NCI-H2107 (cell line): ENCODE measurements at places on chromosomes 2 and 18.

DNA sequence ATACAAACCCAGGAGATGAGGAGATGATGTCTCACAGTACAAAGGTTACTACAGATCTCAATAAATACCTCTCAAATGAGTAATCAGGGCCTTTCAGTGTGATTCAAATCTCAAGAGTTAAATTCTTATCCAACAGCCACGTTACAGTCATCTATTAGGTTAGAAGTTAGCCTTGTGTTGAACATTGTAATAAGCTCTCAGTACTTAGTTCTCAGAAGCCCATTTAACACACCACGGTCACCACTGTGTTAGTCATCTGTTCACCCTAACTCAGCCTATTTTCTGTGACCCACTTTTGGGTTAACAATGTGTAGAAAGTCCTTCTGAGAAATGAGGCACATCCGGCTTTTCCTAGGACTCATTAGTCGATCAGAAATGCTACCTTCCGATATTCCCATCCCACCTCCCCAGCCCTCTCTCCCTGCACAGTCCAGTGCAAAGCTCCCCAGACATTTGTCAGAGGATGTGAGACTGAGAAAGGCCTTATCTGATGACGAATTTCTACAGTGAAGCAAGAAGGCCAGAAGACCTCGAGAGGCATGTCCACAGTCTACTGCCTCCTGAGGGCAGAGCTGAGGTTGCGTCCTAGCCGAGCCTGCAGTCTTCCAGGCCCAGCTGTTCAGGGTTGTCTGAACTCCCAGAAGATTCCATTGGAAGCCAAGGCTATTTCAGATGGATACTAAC, 92.6 kb downstream of the ACTR2 start:
- no peak for DNase-seq

GRCh38 chr2:65574993-65575392, 142.6 kb upstream of the SPRED2 start:
- no peak for DNase-seq

- DNase-seq: no peak
These were observed 78.6 kb downstream of the VAPA start for GRCh38 chr18:9992300-9992972.

DNA sequence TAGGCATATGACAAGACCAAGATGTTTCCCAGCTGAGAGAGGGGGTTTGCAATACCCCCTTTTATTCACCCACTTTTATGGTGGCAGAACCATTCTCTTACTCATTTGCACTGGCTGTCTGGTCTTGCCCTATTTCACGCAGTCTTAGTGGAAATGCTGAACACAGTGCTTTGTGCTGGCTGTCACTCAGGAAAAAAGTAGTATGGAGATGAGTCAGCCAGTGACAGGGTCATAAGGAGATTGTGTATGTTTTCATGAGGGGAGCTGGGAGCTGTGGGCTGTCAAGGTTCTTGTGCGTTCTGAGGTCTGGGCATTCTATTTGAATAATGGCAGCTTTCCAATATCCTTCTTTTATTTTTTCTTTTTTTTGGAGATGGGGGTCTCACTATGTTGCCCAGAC, 10.9 kb upstream of the CNRIP1 start:
- DNase-seq: no peak

DNA sequence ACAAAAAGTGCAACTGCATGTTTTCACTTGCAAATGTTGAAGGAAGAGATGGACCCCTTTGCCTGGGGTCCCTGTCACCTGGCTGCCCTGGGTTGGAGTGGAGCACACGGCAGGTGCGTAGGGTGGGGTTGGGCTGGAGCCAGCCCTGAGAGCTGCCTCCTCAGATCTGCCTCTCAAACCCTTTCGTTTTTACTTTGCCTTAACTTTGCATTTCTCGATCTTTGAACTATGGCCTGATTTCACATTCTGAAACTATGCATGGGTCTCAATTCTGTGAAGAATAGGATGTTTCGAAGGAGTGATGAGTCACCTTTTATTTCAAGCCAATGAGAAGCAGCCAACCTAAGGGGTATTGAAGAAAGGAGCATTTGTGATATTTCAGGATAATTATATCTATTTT, 132.8 kb downstream of the ACOXL start:
- DNase-seq: no peak

GRCh38 chr18:42578792-42579191, 536.7 kb downstream of the RIT2 start:
- DNase-seq: no peak

- no peak for DNase-seq
These were observed 27.6 kb upstream of the CALCRL start for GRCh38 chr2:187475499-187476248.

GRCh38 chr2:21381421-21381820, 257.7 kb downstream of the TDRD15 start:
- DNase-seq: no peak
